Fibroblast of upper back skin (primary cell): ENCODE measurements at places on chromosomes 12 and 14.
A peak's percentile ranks its signal among the peaks of the same experiment; 100 is the strongest.

DNA sequence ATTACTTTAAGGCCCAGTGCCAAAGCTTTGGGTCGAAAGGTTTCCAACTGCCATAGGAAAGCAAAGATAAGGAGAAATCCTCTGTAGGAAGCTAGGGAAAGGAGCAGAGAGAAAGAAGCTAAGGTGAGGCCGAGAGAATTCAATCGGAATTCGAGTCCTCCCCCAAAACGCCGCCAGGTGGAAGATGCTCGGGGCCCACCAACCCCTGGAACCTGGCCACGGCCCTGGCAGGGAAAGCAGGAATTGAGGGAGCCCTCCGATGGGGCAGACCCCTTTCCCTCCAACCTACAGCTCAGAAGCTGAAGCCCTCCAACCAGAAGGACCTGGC, 498 bp downstream of the GMFB start:
- DNase-seq: no peak

- peak; percentile 31 for DNase-seq
These were observed at the start of gene SIX6 for GRCh38 chr14:60508707-60509437. TSS of gene SIX6 (plus strand) at chr14:60509146. CDS start at chr14:60509399, 253 bp downstream.

GRCh38 chr14:61622051-61622450, 73.3 kb upstream of the HIF1A start:
- DNase-seq: no peak

DNA sequence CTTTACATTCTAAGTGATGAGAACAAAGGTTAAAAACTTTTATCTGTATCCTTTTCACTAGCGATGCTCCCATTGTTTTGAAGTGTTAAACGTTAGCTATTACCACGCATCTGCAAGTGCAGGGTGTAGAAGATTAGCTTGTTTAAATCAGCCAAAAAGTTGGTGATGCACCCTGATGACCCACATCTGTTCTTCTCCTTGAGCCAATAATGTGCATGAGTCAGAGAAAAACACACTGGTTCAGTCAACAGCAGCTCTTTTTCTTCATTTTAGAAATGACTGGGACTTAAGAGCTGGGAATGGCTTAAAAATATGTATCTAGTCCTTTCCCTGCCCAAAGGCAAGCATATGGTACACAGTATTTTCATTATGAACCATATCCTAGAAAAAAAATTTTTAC, 323.5 kb upstream of the PDE3A start:
- peak; percentile 61 for DNase-seq

GRCh38 chr14:60002819-60003492, 83.0 kb downstream of the LRRC9 start:
- DNase-seq: no peak
